ENCODE measurements at places on chromosomes 1 and 21.
A peak's percentile ranks its signal among the peaks of the same experiment; 100 is the strongest.

DNA sequence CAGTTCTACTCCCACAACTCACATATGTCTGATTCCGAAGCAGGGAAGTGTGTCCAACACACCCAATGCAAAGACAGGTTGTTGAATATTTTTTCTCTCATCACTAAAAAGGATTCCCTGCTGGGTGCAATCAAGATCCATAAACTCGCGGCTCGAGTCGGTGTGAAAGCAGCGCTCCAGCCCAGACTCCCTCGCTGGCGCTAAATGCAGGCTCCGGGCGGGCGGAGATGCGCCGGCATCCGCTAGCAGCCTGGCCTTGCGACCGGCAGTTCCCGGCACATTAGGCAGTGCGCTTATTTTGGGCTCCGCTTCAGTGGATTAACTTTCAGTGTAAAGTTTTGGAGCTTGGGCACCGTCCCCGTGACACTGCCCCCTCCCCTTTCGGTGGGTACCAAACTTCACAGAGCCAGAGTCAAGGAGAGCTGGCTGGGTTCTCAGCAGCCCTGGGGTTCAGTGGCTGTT lies 87.7 kb upstream of the POU3F1 start:
- DNase-seq, result no peak

DNA sequence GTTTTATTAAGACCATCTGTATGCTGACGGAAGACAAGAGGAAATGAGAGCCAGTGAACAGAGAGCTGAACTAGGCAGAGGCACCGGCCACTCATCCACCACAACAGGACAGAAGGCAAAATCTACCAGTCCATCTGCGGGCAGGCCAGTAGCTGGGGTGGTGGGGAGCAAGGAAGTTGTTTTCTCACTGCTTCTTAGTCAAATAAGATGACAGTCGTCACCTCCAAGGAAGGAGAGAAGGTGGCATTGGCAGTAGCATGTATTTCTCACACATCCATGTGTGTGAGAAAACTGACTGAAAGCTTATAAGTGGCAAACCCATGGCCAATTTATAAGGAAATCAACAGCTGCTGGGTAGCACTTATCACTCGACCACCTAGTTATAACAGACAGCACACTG lies 8.2 kb downstream of the TTC13 start:
- no peak for DNase-seq

- peak; percentile 40 for DNase-seq
Measured at GRCh38 chr1:43783671-43784205, 76.4 kb downstream of the ST3GAL3 start.

GRCh38 chr21:46229923-46230260 lies 1.3 kb upstream of the LSS start:
- DNase-seq, result no peak
